Skeletal muscle cell (primary cell): ENCODE measurements at places on chromosomes 2 and 18.

DNA sequence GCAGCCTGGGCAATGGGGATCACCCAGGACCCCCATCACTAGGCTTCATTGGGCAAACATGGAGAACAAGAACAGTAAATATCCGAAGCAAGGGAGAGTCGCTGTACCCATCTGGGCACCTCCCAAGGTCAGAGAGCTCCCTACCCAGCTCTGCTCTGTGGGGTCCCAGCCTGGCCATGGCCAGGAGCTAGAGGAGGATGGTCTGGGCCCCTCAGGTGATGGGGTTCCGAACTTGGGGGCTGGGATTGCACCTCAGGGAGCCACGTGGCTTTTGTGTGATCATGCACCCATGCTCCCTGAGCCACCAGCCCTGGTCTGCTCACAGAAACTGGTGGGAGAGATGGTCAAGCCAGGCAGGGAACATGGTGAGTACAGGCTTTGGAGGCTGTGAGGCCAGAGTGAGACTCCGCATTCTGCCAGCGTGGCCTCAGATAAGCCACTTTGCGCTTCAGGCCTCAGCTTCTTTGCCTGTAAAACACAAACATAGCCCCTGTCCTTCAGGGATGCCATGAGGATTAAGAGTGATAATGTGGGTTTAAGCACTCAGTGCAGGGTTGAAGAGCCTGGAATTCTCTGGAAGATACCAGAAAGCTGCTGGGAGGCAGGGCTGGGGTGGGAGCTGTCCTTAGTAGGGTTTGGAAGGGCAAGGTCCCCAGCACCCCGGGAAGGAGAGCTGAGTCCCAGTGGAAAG, 3.0 kb upstream of the NMUR1 start:
- no peak for DNase-seq

GRCh38 chr18:56574861-56575260, 63.5 kb downstream of the TXNL1 start:
- no peak for DNase-seq

- DNase-seq, result no peak
These were observed 35.6 kb downstream of the FBLN7 start for GRCh38 chr2:112173646-112174319.

- no peak for DNase-seq
These were observed 87.3 kb upstream of the TLK1 start for GRCh38 chr2:171247741-171248662.

DNA sequence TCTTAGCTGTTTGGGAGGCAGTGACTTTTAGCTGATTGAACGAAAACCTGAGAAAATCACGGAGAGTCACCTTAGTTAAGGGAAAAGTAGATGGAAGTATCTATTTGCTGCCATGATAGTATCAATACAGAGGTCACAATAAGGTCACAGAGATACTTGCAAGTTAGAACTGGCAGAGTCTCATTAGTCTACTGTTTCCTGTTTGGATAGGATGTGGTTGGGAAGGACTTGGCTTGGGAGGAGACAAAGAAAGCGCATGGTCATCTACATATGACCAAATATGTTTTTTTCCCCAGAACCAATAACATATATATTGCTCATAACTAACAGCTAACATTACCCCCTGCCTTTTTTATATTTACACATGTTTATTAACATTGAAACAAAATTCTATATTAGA, 78.4 kb upstream of the AQP4 start:
- DNase-seq, result no peak

DNA sequence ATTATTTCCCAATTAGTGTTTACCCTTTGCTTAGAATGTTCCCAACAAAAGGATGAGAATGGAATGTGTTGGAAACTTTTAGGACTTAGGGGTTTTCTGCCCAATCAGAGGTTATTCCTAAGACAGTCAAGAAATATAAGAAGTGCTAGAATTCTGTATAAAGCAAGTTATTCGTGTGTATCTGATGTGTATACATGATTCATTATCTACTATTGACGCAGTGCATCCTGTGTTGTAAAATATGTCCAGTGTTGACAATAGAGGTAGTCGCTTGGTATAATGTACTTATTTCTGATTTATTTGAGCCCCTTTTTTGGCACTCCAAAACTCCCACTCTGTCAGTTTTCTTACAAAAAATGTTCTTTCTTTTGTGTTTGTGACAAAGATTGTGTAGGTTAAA, 881 bp downstream of the PIKFYVE start:
- DNase-seq, result no peak

GRCh38 chr2:159071190-159071915, 102.9 kb downstream of the TANC1 start:
- no peak for DNase-seq

DNA sequence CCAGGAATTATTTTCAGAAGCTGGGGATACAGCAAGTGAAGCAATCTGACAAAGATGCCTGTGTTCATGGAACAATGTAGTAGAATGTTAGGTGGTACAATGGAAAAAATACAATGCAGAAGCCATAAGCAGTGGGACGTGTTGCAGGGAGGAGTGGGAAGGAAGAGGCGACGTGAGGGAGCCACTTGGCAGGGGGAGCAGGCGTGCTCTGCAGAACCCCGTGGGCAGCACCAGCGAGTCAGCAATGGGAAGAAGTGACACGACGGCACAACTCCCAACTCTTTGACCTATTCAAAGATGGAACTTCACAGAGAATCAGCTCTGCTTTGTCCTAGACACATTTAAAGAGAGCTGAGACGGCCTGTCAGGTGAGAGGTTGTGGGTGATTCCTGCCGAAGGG, 30.5 kb downstream of the PRELID3A start:
- no peak for DNase-seq

DNA sequence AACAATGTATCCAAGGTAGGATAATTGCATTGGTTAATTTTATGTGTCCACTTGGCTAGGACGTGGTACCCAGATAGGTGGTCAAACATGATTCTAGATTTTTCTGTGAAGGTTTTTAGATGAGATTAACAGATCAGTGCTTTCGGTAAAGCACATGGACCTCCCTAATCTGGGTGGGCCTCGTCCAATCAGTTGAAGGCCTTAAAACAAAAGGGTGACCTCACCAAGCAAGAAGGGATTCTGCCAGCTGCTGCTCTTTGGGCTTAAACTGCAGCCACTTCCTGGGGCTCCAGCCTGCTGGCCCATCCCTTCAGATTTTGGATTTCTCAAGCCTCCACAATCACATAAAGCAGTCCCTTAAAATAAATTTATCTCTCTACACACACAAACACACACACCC, 226.1 kb upstream of the TPO start:
- no peak for DNase-seq

GRCh38 chr2:24766609-24767008, 26.6 kb downstream of the PTRHD1 start:
- DNase-seq, result no peak

DNA sequence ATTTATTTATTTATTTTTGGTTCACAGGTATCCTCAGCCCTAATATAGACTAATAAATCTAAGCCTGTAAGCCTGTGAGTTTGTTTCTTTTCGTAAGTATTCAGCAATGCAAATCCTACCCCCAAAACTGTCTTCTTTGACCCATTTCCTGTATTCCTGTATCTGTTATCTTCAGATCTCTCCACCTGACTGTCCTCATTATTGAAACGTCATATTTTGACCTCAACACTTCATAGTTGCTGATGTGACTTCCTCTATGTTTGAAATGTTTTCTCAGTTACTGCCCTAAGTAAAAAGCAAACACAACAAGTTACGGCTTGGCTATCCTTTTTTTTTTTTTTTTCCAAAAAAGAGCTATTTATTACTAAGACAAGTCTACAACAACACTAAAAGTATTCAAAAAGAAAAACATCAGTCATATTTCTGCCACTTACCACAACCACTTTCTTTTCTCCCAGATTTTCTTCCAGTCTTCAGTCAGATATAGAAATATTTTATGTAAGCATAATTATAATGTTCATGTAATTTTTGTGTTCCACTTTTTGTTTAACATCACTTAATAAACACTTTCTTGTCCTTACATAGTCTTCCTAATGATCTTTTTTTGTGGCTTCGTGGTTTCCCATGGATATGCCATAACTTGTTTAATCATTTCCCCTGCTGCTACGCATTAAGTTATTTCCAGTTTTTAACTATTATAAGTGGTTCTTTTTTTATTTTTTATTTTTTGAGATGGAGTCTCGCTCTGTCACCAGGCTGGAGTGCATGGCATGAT, 45.0 kb upstream of the EML4 start:
- no peak for DNase-seq

DNA sequence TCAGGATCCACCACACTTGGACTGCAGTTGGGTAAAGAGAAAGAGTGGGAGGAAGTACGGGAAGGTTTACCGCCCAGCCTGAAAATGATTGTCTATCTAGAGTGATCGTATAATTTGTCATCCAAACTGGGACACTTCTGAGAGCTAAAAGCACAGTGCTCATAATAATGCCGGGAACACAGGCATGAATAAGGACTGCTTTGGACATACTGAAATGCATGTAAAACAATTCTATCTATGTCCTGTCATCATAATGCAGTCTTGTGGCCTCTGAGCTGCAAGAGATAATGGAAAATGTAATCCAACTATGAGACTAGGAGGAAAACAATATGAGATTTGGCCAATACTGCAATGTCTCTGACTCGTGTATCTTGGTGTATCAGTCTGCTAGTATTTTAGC, 435.5 kb downstream of the SOX11 start:
- DNase-seq, result no peak

DNA sequence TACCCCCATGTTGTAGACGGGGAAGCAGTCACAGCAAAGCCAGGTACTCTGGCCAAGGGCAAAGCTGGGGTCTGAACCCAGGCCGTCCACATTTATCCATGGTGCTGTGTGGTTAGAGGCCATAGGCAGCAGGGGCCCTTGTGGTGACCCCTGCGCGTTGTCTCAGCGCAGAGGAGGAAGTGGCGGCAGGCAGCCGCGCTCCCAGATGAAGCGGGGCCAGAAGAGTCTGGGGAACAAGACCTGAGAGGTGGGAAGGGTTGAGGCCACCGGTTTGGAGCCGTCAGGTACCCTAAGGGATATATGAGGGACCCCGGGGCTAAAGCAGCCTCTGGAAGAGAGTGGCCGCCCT, 770 bp downstream of the ZNF396 start:
- no peak for DNase-seq

GRCh38 chr2:233250985-233251305, 528 bp upstream of the ATG16L1 start:
- DNase-seq, result no peak

- DNase-seq, result no peak
These were observed 383.6 kb downstream of the PIK3C3 start for GRCh38 chr18:42338683-42339082.

DNA sequence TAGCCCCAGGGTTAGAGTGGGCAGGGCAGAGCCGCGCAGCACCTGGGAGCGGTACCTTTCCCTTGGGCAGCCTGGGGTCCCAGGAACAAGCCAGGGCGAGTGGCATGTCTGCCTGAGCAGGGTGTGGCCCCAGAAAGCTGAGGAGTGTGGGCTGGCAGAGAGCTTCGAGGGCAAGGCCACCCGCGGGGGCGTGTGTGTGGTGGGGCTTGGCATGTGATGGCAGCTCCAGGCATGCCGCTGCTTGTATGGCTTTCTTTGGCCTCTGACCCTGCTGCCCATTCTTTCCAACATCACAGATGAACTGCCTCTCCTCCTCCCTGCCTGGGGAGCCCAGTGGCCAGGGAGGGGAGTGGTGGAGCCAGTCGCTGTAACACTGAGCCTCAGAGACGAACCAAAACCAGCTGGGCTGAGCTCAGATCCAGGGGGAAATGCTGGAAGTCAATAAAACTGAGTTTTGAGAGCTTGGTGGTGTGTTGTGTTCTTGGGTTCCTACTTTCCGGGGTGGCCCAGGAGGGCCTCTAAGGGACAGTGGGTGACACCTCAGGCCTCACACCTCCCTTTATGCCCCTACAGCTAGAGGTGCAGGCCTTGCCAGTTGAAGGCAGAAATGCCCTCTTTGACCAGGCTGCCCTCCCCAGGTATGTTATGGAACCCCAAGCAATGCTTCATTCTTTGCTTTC, 7.4 kb downstream of the DNAJB2 start:
- DNase-seq, result no peak

- no peak for DNase-seq
These were observed 208.1 kb upstream of the KLHL14 start for GRCh38 chr18:32980896-32981295.

GRCh38 chr2:56590611-56591010, 406.8 kb downstream of the CCDC85A start:
- no peak for DNase-seq

DNA sequence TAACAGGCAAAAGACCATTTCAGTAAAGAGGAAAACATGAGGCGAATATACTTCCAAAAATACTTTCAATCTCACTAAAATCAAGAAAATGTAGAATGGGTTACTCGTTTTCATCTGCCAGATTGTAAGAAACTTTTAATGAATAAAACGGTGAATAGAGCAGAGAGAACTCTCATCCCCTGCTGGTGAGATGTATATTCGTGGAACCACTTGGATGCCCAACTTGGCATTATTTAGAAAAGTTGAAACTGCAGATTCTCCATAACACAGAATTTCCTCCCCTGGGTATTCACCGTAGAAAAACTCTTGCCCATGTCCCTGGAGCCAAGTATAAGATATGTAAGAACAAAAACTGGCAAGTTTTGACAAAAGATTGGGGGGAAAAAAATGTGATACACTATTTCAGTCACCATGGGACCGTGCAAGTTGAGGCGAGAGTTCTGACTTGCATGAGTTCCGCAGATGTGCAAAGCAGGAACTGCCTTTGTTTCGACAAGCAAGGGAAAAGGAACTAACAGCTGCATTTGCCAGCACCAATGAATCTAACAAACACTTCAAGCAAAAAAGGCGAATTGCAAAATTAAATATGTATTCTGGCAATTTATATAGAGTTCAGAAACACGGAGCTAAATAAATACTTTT, 14.8 kb downstream of the TIMM21 start:
- DNase-seq, result no peak

GRCh38 chr2:160145471-160145870, 54.6 kb downstream of the ITGB6 start:
- DNase-seq, result no peak

GRCh38 chr2:120629241-120629895, 106.3 kb upstream of the GLI2 start:
- no peak for DNase-seq

GRCh38 chr18:54094474-54094873, 130.0 kb downstream of the MBD2 start:
- DNase-seq, result no peak

GRCh38 chr2:237227592-237228280, 142.0 kb downstream of the COPS8 start:
- peak; percentile 85 for DNase-seq

- DNase-seq, result no peak
These were observed 559.5 kb upstream of the GCFC2 start for GRCh38 chr2:76270096-76270710.

GRCh38 chr2:27152796-27153464, 4.1 kb downstream of the TCF23 start:
- no peak for DNase-seq

DNA sequence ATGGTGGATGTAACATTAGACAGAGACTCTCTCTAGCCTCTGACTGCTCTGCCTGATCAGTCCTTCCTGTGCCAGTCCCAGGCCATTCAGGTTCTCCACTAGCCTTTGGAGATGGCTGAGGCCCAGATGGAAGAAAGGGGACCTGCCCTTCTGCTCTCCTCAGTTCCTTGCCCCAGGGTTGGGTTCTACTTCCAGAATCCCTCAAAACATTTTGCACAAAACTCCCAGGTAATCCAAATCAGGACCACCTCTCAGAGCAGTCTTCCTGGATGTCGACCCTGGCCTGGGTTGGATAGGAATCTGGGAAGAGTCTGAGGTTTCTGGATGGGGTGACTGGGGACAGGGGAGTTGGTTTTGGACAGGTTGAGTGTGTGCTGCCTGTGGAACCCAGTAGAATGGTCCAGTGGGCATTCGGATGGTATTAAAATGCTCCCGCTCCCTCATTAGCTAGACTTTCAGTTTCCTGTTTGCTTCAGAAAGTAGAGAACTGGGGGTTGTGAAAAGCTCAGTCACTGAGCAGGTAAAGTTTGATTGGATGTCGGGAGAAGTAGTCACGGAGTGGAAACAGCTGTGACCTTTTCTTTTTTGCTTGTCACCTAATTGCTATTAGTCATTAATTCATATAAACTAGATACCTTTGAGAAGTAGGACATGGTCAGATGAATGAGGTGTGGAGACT, 37.9 kb downstream of the DPYSL5 start:
- no peak for DNase-seq
